ENCODE measurements at places on chromosomes 6 and 20.

GRCh38 chr6:154337406-154338005 lies 19.1 kb downstream of the IPCEF1 start:
- DNase-seq, result no peak

DNA sequence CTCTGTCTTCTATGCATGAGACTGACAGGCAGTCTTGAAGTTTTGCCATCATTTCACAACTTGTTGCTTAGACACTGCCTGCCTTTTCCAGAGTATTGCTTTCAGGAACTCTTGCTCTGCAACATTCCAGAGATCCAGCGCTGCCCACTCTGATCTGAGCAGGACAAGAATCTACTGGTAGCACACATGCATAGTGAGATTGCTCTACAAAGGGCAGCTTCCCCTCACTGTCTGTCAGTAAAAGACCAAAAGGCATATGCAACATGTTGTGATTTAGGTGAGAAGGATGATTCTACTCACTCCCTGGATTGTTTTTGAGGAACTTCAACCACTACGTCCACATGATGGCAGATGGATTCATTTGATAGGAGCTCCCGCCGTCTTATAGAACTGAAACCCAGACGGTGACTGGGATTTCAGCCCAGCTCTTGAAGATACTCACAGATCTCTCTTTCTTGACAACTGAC lies 259.1 kb downstream of the ARID1B start:
- no peak for DNase-seq

DNA sequence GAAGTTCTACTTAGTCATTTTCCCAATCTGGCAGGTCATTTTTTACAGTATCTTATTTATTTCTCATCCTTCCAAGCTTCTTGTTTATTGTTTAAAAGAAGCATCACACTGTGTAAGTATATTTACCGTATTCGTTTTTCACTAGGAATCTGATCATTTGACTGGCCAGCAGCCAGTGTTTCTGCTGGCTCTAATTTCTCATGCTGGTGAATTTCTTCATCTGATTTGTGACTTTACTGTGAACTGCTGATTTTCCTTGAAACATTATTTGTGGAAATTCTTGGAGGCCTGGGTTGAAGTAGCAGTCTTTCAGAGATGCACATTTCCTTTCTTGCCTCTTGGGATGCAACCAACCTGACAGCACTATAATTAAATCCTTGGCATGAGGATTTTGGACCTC lies 65.9 kb downstream of the PREP start:
- DNase-seq, result no peak

GRCh38 chr6:19394051-19394450 lies 443.1 kb upstream of the ID4 start:
- DNase-seq, result no peak

DNA sequence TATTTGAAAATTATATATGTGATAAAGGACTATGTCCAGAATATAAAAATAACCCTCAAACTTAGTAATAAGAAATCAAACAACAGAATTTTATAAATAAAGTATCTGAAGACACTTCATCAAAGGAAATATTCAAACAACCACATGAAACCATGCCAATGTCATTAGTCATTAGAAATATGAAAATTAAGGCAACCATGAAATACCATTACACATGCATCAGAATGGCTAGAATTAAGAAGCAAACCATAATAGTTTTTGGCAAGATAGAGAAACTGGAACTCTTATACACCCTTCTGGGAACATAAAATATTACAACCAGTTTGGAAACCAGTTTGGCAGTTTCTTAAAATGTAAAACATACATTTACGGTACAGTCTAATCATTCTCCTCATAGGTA lies 137.2 kb upstream of the ADGRB3 start:
- DNase-seq, result no peak

DNA sequence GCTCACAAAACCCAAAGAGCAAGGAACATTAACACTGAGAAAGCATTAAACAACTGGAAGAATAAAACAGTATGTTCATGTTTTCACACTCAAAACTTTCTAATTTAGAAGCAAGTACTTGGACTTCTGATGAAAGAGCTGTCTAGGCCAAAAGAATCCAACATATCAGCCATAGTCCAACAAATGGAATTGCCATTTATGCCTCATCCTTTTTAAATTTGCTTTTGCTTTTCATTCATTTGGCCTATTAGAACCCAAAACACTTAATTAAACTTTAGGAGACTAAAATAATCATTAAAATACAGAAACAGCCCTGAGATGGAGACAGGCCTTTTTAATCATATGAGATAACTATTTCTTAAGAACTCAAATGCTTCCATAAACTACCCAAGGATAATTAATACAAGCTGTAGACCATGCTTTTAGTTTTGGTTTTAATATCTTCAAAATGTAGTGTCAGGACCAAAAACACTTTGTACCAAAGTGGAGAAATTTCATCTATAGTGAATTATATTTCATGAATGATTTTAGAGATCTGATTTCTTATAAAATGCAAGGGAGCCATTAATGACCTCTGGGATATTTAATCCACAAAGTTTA lies 166.5 kb downstream of the KIF6 start:
- DNase-seq, result no peak

DNA sequence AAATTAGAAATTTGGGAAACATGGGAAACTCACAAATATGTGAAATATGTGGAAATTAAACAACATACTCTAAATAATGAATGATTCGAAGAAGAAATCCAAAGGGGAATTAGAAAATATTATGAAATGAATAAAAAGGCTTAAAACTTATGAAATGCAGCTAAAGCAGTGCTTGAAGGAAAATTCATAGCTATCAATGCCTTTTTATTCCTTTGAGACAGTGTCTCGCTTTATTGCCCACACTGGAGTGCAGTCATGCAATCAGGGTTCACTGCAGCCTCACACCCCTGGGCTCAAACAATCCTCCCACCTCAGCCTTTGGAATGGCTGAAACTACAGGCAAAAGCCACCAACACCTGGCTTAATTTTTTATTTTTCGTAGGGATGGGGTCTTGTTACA lies 7.9 kb upstream of the TGIF2 start:
- DNase-seq, result no peak

DNA sequence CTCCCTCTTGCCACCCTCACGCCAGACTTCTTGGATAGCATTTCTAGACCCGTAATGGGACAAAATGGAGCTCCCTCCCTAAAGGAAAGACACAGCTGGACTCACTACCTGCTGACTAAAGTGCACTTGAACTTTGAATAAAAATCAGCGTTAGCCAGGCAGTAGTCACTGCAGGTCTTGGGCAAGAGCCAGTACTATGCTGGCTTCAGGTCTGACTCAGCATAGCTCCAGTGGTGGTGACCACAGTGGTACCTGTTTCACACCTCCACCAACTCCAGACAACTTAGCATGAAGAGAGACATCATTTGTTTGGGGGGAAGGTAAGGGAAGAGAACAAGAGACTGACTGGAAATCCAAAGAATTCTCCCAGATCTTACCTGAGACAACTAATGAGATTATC lies 906.8 kb downstream of the GRIK2 start:
- DNase-seq, result no peak

DNA sequence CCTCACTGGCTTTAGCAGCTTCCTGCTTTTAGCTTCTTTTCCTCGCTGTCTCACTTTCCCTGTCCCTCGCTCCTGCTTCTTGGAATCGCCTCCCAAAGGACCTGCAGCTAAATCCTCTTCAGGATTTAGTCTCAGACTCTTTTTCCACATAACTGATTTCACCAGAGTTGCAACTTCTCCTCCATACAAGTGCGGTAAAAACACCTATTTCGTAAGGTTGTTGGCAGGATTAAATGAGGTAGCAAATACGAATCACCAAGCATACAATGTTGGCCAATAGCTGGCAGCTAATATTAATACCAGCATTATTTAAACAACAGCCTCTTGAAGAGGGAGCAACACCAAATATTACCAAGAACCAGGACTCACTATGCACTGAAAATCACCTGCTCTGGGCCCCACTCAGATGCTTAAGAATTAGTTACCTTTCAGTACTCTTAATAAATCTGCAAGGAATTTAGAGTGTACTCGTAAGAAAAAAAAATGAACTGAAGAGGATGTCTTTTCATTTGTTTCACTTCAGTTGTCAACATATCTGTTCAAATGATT lies 123.0 kb downstream of the DTNBP1 start:
- no peak for DNase-seq

DNA sequence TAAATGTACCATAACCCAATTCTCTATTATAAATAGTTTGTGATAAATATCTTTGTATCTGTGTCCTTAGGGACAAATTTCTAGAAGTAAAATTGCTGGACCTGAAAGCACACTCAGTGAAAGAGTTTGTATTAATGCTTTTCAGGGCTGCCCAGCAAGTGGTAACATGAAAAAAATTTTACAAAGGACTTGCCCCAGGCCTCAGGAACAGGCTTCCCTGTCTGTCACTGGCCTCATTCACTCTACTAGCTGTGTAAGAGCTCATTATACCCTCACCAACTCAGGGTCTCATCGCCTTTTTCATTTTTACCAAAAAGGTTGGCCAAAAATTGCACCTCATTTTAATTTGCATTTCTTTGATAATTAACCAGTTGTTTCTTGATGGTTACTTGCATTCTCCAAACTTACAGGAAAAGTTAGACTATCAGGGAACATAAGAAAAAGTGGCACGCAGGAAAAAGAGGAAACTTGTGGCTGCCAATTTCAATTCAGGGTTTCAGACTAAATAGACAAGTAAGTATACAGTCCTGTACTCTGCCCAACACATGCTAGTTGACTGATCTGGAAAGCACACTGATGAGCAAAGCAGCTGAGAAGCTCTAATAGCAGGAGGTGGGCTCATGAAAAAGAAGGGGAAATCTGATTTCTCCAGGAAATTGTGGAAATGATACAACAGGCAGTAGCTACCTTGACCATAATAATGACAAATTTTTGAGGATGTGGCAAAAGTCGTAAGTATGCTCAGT lies 161.5 kb downstream of the KIF6 start:
- no peak for DNase-seq

- no peak for DNase-seq
These were observed 34.5 kb downstream of the SLX4IP start for GRCh38 chr20:10469599-10469998.

GRCh38 chr6:12606616-12607015 lies 110.0 kb upstream of the PHACTR1 start:
- no peak for DNase-seq

GRCh38 chr6:64062960-64063683 lies 427.5 kb downstream of the PHF3 start:
- DNase-seq, result no peak

DNA sequence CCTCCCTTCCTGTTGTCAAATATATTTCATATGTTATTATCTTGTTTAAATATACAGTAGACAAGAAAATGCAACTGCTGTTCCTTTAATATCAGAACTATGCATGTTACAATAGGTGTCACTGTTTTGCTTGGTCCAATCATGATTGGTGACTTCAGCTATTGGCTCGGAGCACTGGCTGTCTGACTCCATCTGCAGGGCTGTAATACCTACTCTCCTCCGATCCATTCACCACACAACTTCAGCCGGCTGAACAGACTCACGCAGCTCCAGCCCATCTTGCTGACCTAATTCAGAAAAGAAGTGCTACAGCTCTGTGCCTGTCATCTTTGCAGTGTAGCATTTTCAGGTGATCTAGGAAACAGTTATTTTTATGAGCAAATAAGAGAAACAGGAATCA lies at the start of gene BTBD3:
TSS of gene BTBD3 (plus strand) at position 231 of the 400 bp plus-strand sequence. CDS start 383 bp downstream, outside the sequence.
- DNase-seq, result no peak

- no peak for DNase-seq
These were observed 161.2 kb upstream of the SUPT3H start for GRCh38 chr6:45538641-45539547.

DNA sequence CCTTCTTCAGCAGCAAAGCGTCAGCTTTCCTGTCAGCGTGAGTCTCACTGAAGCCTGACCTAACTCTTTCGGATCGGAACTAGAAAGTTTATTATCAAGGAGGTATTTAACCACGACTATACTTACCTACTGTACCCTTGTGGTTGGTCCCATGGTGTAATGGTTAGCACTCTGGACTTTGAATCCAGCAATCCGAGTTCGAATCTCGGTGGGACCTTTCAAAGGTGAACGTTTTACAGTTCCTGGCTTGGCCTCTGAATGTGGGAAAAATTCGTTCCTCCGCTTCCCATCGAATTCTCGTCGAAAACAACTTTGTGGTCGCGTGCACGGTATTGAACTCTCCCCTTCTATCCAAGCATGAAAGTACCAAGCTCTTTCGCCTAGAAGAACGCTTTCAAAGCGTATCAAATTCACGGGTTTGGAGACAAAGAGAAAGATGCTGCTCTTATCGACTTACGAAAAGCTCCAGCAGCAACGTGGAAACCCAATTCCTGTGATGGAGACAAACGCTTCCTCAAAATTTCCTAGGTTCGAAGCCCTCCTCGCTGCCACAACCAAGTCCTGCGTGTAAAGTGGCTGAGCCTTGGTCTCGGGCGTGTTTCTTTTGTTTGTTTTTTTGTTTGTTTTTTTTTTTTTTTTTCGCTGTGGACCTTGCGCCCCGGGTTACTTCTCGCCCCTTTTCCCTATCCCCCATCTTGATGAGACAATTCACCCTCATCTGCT lies 63.7 kb downstream of the GPX5 start:
- DNase-seq, result no peak

DNA sequence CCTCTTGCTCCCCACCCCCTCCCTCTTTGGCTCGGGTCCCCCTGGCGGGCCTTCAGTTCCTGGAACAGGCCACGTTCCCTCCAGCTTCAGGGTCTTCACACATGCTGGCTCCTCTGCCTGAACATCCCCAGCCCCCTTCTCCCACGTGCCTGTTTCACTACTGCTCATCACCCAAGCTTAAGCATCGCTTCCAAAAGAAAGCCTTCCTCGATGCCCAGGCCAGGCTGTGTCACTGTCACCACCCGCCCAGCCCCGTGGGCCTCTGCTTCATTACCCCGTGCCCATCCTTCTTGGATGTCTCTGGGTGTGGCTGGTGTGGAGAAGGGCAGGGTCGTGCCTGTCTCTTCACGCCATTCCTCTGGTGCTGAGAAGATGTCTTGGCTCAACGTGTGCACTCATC lies 2.8 kb downstream of the DLGAP4 start:
- no peak for DNase-seq

DNA sequence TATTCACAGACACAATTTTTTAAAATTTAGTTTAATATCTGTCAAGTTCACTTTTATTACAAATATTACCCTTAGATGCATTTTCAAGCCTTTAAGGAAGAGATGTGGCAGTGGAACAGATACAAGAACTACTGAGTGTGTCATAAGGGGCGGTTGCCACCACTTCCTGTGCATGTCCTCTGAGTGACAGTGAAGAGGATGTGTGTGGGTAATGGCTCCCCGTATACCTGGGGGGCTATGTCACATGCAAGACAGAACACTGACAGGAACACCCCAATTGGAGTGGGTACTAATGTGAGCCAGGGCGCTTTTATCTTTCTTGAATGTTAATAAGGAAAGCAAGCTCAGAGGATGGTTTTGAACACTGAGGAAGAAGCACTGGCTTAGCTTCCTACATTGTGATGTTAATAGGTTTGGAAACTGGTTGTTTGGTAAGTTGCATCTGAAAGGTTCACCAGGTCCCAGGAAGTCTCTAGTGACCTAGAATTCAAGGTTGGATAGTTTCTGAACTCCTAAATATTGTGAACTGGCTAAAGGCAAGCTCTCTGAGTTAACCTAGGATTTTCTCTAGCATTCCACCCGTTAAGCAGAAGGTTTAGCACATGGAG lies 83.4 kb upstream of the ASF1A start:
- no peak for DNase-seq

Data from activated naive CD4-positive, alpha-beta T cell (primary cell).